ENCODE measurements at places on chromosomes 6 and 20.

GRCh38 chr6:87297119-87297518 is 25.3 kb upstream of the SMIM8 start:
- no peak for DNase-seq

GRCh38 chr6:17584241-17584803 is 15.8 kb upstream of the FAM8A1 start:
- no peak for DNase-seq

DNA sequence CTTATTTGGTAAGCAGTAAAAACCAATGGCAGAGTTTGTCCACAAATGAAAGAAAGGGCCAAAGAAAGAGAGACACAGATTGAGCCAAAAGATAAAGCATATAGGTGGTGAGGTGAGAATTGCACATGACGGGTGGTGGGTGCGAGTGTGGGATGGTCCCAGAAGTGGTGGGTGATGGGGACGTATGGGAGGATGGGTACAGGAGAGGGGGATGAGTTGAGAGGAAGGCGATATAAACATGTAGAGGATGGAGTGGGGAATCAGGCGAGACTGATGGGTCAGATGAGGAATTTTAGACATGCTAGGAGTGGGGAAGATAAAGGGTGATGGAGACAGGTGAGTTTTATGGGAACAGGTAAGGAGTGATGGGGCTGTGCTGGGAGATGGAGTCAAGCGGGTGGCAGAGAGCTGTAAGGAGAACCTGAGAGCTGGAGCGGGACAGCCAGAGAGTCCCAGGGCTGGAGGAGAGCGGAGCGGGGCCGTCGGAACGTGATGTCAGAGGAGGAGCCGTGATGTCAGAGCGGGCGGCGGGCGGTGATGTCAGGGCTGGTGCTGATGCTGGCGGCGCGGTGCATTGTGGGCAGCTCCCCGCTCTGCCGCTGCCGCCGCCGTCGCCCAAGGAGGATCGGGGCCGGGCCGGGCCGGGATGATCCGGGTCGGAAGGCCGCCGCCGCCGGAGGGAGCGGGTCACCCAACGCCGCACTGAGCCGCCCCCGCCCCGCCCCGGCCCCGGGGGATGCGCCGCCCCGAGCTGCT is at the start of gene TTBK1:
TTBK1 (plus strand) TSS at position 574 of the 756 bp plus-strand sequence. CDS start 3,180 bp downstream, outside the sequence.
- no peak for DNase-seq

DNA sequence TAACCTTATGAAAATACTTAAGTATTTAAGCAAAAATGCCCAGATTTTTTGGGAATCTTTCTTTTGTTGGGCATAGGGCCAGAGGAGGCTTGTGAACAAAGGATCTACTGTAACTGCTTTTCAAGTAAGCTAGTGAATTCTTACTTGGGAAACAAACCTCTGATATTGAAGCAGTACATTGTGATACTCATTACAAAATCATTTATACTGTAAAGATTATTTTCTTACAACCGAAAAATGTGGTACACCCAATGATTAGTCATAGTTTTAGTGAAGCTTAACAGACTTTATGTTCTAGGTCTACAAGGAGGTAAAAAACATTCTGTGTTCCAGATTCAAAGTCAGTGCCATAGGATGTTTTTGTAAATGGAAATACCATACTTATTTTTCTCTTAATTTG is 272.9 kb upstream of the KCNQ5 start:
- no peak for DNase-seq

- DNase-seq: no peak
These were observed 86.1 kb upstream of the STMND1 start for GRCh38 chr6:17015551-17016381.

- no peak for DNase-seq
These were observed 45.7 kb downstream of the TSPYL4 start for GRCh38 chr6:116208056-116208785.

DNA sequence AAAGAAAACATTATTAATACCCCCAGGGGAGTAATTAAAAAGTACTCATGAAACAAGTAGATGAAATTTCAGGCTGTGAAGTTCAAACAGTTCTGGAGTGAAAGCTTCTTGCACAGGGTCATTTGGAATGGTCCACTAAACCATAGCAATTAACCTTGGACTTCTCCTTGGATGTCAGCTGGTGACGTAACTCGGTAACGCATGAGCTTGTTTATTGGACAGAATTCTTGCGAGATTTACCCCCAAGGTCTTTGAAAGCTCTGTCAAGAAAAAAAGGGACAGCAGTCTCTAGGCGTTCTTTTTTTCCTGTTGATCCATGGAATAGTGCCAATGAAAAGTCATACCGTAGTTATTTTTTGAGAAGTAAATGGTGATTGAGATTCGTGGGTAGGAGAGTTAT is 2.2 kb downstream of the CD83 start:
- DNase-seq: no peak

- DNase-seq: no peak
These were observed 654.8 kb downstream of the UTRN start for GRCh38 chr6:144939921-144940320.

GRCh38 chr20:57627339-57627738 is 7.1 kb upstream of the ZBP1 start:
- no peak for DNase-seq

- no peak for DNase-seq
These were observed 79.6 kb downstream of the UTRN start for GRCh38 chr6:144364782-144365181.

- no peak for DNase-seq
These were observed 69.8 kb downstream of the RIN2 start for GRCh38 chr20:19827818-19828217.

GRCh38 chr6:96865055-96865405 is 27.8 kb upstream of the GPR63 start:
- no peak for DNase-seq

DNA sequence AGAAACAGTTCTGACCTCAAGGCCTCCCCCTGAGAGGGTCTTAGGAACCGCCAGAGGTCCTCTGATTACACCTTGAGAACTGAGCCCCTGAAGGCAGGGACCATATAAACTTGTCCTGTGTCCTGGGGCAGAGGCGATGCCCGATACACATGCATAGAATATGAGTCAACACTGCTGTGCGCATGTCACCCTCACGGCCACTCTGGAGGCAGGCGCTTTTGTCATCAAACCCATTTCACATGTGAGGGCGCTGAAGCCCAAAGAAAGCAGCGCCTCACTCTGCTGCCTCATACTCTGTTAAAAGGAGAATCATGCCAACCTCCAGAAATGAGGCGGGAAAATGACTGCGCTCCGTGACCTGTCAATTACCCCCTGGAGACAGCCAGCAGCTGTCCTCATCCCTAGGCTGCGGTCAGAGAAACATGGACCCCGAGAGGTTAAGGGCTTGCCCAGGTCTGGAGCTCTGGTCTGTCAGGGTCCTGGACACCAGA is 158.3 kb downstream of the GRM4 start:
- DNase-seq: no peak

GRCh38 chr6:5095236-5095635 is 10.1 kb downstream of the PPP1R3G start:
- no peak for DNase-seq

DNA sequence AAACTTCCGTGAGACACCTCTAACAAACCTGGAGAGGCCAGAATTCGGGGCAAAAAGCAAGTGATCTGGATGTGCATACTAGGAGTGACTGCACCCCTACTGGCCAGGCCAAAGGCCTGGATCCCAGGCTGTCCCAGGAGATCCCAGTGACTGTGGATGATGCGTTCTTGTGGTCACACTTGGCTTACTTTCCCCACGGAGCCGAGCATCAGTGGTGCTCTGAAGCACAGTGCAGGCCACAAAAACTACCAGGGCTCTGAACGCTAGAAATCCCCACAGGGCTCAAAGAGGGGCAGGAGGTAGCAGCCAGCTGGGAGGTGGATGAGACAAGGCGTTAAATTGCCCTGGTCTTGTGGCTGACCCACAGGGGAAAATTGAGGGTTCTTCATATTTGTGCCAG is 7.1 kb downstream of the TRIM26 start:
- no peak for DNase-seq

GRCh38 chr20:13118676-13119075 is 102.4 kb upstream of the ISM1 start:
- DNase-seq: no peak

GRCh38 chr6:36136034-36136433 is 5.7 kb downstream of the MAPK13 start:
- DNase-seq: no peak

GRCh38 chr6:135902756-135903331 is 51.3 kb downstream of the PDE7B start:
- DNase-seq: no peak

GRCh38 chr6:145530454-145530853 is 204.9 kb downstream of the EPM2A start:
- DNase-seq: no peak

- no peak for DNase-seq
These were observed 8.0 kb downstream of the TRIM10 start for GRCh38 chr6:30152910-30153610.

DNA sequence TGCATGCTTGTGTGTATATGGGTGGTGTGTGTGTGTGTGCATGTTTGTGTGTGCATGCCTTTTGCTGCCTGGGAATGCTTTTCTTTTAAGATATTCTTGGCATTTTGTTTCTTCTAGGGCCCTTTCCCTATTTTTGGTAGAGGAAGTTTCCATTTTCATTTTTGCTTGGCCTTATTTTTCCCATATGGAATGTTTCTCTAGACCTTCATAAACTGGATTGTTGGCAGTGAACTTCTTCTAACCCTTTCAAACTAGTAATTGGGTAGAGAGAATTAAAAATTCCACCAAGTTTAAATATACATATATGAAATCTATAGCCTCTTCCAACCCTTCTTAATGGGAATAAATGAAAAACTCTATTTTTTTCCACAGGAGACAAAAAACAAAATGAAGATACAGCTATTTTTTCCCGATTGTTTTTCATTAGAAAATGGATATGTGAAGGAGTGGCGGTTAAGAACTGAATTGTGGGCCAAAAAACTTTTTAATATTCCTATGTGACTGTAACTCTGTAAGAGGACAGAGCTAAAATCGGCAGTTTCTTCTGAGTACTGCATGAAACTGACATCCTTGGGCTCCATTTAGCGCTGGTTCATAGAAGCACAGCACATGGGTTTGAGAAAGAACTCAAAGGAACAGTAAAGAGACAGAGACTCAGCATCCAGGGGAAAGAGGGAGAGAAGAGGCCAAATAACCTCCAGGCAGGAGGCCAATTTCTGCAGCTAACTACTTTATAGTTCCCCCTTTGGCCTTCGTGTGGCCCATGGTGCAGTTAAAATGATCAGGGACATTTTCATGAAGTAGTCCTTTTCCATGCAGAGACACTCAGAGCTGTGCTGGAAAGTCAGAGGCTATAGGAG is 102.1 kb downstream of the TMEM170B start:
- DNase-seq: no peak

GRCh38 chr6:74742793-74743508 is 462.9 kb downstream of the COL12A1 start:
- no peak for DNase-seq

- DNase-seq: no peak
These were observed 129.8 kb downstream of the FLRT3 start for GRCh38 chr20:14207591-14207990.

- no peak for DNase-seq
These were observed 835.3 kb upstream of the EPHA7 start for GRCh38 chr6:94254689-94255088.

- DNase-seq: no peak
These were observed 1.5 kb downstream of the TAGAP start for GRCh38 chr6:159043251-159043650.

GRCh38 chr6:37673436-37673835 is 24.2 kb downstream of the MDGA1 start:
- no peak for DNase-seq

- DNase-seq: no peak
These were observed 97.1 kb upstream of the KCNK16 start for GRCh38 chr6:39419607-39420006.

DNA sequence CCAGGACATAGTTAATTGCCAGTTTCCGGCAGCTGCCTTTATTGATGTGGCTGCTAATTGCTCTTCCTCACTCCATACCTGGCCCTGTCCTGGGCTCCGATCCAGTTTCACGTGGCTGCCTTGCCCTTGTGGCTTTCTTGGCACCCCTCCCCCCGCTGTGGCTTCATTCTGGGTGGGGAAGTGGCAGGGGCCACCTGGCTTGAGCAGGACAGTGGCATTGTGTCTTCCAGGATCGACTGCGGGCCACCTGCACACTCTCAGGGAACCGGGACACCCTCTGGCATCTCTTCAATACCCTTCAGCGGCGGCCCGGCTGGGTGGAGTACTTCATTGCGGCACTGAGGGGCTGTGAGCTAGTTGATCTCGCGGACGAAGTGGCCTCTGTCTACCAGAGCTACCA is 10.8 kb downstream of the MAVS start:
- no peak for DNase-seq

DNA sequence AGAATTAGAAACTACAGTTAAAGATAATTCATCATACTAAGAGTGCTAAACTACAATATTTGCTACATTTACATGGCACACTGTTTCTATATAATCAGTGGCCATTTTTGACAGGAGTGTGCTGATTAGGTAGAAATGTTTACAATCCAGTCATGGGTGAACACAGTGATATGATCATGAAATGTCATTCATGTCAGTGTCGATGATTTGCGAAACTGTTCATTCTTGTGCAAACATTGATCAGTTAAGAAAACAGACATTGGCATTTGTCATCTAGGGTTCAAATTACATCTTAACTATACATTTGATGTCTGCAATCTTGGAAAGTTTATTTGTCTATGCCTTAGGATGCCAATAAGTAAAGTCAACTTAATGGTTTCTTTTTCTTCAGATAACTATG is 474.9 kb downstream of the DOK5 start:
- no peak for DNase-seq

- no peak for DNase-seq
These were observed 34.8 kb downstream of the CEP57L1 start for GRCh38 chr6:109130065-109130464.

GRCh38 chr6:128432394-128432793 is 88.0 kb downstream of the PTPRK start:
- no peak for DNase-seq

- no peak for DNase-seq
These were observed 67.4 kb downstream of the GMPR start for GRCh38 chr6:16305788-16306187.

DNA sequence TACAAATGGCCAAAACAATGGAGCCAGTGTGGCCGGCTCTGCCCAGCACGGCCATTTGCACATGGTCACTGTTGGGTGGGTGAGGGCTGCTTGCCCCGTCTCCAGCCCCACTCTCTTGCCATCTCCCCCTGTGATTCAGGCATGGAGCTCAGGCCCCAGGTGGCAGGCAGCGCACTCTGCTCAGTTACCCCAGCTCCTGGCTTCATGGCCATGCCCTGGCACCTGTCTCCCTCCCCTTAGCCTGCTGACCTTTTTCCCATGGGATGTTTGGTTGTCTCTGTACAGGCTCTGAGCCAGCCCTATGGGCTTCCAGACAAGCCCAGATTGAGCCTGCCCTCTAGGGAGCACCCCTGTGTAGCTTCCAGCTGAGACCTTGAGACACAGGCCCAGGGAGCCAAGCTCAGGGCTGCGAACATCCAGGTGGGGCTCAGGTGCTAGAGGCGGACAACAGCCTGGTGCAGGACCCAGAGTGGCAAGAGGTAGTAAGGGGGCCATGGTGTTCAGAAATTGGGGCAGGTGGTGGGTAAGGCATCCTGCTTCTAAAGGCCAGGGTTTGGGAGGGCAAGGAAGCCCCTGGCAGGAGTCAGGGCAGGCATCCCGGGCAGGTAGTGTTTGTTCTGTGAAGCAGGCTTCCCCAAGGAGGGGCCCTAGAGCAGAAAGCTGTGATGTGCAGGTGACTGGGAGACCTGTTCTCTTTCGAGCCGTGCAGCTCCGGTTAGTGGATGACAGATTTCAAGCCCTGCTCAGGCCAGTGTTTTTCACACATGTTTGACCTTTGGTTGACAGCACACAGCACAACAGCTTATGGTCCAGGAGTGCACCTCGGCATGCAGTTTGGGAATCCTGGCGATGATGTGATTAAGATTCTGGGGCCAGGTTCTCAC is 17.7 kb downstream of the SYNJ2 start:
- peak; percentile 67 for DNase-seq

Data from caudate nucleus (tissue), 63 donors.